ENCODE measurements at places on chromosomes 5 and 9.

GRCh38 chr5:57642066-57642465 lies 159.5 kb upstream of the ACTBL2 start:
- no peak for DNase-seq

DNA sequence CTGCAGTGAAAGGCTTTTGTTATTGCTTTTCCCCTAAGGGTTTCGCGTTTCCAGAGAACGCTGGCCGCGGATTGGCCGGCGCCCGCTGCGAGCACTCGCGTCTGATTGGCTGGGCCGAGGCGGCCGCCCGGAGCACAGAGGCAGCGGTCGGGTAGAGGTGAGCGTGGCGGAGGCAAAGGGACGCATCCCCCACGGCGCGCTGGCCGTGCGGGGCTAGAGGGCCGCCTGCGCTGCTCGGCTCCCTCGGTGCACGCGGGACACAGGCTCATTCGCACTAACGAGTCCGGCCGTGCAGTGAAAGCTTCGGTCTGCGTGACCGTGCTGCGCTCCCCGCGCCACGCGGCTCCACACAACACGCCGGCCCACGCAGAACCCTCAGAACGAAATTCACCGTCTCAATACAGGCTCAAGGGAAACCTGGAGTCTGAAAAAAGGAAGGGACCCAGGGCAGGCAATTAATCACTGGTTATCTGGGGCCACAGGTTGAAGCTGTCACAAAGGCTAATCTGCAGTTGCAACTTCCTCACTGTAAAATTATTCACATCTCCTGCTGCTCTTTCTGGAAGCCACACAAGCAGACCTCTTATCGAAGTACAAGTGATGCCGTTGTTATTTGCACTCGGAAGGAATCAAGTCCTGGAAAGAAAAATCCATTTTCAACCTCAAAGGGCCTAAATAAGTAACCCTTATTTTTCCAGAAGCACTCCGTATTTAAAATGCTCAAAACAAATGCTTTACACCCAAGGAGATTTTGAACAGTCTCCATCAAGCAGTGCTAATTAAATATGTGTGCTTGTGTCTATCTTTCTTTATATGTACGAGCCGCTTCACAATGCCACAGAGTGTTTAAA lies 94.6 kb downstream of the ZNF608 start:
- peak; percentile 12 for DNase-seq

GRCh38 chr5:158170060-158170459 lies 311.1 kb upstream of the CLINT1 start:
- DNase-seq: no peak

GRCh38 chr9:135766251-135766650 lies 64.3 kb downstream of the KCNT1 start:
- DNase-seq: no peak

DNA sequence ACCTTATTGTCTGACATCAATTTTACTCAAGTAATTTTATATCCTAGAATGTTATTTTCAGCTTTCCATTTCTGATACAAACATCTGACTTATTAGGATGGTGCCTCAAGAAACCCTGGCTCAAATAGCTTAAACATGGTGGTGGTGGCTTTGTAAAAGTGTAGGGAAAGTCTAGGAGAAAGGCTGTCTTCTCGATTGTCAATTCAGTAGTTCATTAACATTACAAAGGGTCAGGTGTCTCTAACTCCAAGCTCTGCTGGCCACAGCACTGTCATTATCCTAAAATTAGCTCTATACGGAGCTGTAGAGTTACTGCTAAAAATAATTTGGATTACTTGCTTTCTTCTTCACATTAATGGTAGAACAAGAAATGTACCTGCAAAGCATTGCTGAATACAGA lies 1360.1 kb upstream of the CDH6 start:
- no peak for DNase-seq

DNA sequence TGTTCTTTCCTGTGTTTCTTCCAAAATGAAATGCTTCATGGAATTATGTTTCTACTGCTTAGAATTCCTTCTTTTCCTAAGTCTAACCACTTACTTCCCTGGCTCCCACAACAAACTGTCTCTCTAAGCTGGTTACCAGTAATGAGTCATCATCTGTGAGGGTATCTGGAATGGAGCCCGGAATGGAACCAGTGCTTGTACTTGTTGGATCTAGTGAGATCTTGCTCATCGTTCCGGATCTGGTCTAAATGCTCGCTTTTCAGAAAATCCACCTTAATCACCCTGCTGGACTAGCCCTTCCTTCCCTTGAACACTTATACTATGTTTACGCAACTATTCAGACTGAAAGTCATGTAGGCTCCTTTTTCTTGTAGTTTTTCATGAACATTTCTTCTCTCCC lies 184.8 kb downstream of the PBX3 start:
- no peak for DNase-seq

DNA sequence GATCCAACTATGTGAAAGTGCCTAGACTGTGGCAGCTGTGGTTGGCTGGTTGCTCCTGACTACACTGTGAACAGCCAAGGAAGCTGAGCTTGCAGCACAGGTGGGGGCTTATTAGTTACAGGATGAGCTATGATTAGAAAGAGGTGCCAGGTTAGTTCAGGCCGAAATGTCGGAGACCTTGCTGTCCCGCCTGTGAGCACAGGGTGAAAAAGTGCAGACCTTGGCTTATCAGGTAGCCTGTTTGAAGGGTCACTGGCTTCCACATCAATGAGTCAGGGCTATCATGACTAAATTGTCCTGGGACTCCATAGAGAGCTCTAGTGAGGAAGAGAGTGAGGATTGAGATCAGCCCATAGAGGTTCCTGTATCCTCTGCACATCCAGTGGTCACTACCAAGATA lies 114.3 kb upstream of the PLPPR1 start:
- DNase-seq: no peak

- no peak for DNase-seq
Measured at GRCh38 chr9:104810421-104811339, 46.8 kb downstream of the NIPSNAP3B start.

GRCh38 chr5:73768-74502 lies 18.0 kb upstream of the PLEKHG4B start:
- no peak for DNase-seq

DNA sequence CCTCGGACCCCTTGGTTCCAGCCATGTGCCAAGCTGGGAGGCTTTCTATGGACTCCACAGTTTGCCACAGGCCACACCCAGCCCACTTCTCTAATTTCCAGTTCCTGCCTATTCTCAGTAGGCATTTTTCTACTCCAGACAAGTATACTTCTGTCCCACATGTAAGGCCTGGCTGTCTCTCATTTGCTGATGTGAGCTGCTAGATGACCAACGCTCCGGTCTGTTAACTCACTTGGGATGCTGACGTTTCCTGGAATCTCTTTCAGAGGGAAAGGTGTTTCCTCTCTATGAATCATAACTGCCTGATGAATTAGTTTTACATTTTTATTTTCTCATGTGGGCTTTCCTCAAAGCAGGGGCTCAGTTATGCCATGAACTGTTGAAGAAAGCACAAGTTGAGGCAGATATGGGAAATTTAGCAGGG lies 36.3 kb downstream of the ERGIC1 start:
- peak; percentile 78 for DNase-seq

DNA sequence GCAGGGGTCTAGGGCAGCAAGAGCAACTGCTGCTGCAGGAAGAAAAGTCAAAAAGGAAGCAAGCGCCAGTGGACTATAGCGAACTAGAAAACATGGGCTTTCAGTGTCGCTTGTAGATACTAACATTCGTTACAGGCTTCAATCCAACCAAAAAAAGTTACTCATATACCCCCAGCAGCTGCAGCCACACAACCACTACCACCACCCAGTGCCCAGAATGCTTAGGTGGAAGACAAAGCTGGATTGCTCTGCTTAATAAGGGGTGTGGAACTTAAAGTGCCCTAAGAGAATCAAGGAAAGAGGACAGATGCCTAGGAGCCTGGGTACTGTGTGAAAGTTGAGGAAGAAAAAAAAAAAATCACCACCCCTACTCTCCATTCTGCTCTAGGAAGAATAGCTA lies 203.6 kb downstream of the ELAVL2 start:
- no peak for DNase-seq

DNA sequence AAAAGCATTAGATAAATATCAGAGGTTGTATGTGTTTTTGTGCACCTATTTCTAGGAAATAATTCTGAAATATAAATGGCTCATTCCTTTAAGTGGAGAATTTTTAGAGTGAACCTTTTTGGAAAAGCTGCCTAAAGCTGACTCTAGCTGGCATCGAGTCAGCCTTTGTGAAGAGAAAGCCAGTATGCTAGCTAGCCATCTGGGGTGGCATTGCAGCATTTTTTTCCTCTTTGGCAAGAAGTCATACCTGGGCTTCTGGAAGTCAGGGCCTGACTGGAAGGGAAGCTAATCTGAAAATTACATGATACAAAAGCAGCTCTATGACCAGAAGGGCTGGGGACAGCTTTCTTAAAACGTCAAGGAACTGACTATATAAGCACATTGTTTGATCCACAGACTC lies 19.7 kb downstream of the ANP32B start:
- DNase-seq: no peak

GRCh38 chr5:10530601-10531320 lies 33.1 kb upstream of the ANKRD33B start:
- no peak for DNase-seq

DNA sequence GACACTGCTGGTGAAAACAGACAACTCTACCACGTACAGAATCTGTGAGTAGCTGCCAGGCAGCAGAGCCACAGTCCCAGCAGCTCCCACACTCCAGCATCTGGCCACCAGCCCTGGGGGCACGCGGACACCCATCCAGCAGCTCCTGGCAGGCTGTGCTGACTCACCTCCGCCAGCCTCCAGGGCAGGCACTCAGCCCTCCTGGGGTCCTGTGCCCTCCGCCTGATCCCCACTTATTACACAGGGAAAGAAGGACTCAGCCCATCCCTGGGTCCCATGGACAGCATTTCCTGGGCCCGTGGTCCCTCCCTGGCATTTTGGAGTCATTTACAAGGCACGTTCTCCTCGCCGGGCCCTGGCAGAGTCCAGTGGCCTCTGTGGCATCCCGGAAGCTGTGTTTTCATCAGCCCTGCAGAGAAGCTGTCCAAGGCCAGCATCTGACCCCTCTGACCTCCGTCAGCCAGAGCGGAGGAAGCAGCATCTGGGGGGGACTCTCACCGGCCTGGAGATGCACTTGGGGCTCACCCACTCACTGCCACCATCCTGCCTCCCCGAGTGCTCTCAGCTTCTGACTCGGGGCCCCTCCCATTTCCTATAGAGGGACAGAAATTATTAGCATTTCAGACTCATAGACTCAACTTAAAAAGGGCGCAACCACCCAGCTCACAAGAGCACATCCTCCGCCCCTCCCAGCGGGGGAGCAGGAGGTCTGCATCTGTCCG lies 21.6 kb downstream of the PAEP start:
- no peak for DNase-seq

DNA sequence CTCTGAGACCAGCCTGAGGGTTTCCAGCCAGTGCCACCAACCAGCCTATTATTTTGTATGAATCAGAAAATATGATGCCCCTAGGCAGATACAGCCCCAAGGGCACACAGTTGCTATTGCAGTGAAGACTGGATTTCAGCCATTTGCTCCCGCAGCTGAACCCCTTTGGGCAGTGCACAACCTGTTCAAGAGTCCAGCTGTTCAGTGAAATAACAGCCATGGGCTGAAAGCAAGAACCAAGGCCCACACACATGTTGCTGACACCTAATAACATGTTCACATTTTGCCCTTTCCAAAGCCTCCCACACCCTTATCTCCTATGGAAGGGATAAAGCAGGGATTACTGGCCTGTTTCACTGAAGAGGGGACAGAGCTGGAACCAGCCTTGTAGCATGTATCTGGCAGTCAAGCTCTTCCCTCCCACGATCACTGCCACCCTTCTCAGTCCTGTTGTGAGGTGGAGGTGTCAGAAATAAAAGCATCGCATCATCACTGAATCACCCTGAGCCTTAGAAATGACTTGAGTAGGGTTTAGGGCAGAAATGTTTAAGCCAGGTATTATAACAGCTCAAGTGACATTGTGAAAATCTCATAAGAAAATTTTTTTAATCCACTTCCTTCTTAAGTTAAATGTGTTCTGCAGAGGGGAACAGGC lies 137.1 kb upstream of the FSTL4 start:
- DNase-seq: no peak

GRCh38 chr9:122056484-122056883 lies 36.6 kb downstream of the TTLL11 start:
- no peak for DNase-seq

GRCh38 chr9:134883040-134883782 lies 2.6 kb downstream of the FCN2 start:
- DNase-seq: no peak

GRCh38 chr5:39494107-39494510 lies 69.3 kb upstream of the DAB2 start:
- DNase-seq: peak; percentile 59

GRCh38 chr5:37916525-37916924 lies 76.7 kb upstream of the GDNF start:
- no peak for DNase-seq

DNA sequence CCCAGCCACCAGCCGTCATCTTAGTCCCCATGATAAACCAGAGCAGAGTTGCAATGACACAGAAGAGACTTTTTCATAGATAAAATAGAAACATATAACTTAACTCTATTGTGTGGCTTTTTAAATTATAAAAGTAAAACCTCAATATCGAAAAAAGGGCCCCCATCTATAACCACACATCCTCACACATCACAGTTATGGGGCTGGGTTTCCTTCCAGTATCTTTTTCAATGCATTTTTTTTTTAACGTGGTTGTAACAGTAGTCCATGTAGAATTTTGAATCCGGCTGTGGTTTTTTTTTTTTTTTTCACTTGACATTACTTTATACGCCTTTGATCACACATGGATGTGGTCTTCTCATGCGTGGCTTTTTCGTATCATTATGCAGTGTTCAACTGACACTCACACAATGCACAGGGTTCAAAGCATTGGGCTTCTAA lies 77.4 kb downstream of the CFAP77 start:
- DNase-seq: no peak

DNA sequence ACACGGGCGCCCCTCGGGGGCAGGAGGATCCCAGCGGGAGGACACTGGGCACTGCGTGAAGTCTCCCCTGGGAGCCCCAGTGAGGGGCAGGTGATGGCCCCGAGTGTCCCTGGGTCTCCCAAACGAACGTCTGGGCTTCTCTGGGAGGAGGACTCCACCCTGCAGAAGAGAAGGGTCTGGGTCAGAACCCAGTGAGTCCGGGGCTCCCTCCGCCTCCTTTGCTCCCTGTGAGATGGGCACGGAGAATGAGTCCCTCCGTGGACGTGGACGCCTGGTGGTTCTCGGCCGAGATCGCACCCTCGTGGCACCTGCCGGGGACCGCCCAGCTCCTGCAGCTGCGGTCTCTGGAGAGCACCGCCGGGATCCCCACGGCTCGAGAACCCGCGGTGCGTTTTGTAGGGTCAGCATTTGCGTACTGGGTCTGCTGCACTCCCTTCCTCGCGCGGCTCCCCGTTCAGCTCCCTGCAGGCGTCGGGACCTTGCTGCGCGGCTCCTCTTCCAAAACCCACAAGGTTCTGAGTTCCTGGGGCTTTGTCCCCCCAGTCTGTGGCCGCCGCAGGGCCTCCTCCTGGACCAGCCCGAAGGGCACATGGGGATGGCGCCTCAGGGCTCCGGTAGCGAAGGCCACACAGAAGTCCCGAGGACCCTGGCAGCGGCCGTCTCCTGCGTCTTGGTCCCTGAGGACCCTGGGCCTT lies 10.2 kb upstream of the CEP72 start:
- DNase-seq: no peak

GRCh38 chr5:1723476-1723875 lies 76.2 kb downstream of the MRPL36 start:
- no peak for DNase-seq

- peak; percentile 21 for DNase-seq
Measured at GRCh38 chr9:104774132-104774531, 10.2 kb downstream of the NIPSNAP3B start.

- DNase-seq: no peak
Measured at GRCh38 chr9:89686126-89686525, 81.3 kb downstream of the GADD45G start.

GRCh38 chr5:5320062-5320805 lies 102.2 kb upstream of the ICE1 start:
- DNase-seq: no peak

- DNase-seq: no peak
Measured at GRCh38 chr5:101338226-101338625, 435.1 kb upstream of the ST8SIA4 start.

Measured in suppressor macrophage (primary cell).